ENCODE measurements at places on chromosomes 5 and 9.

- DNase-seq = no peak
Measured at GRCh38 chr5:141800617-141801016, 77.6 kb downstream of the PCDH1 start.

DNA sequence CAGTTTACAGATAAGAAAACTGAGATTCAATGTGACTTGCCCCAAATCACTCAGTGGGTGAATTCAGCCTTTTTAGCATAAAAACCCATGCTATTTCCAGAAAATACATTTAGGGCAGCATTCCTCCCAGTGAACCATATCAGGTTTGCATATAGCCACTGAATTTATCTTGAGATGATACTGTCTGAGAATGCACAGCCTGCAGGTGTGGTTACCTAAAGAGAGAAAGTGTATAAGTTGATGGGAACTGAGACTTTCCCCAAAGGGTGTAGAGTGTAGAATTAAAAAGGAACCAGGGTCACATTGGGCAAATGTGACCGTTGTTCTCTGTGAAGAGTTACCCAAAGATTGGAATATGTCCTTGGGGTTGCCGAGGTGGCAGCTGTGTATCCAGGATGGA, 100.0 kb upstream of the PIK3R1 start:
- DNase-seq = no peak

DNA sequence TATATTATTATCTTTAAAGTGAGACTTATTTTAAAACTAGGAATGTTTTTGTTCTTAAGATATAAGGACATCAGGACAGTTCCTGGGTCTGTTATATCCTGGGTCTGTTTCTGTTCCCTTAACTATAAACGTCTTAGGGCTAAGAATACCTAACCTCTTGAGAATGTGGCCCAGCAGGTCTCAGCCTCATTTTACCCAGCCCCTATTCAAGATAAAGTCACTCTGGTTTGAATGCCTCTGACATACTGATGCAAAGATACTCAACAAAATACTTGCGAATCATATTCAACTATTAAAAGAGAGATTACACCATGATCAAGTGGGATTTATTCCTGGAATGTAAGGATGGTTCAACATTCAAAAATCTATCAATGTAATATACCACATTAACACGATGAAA, 51.0 kb downstream of the STK10 start:
- no peak for DNase-seq

GRCh38 chr5:69295088-69295754, 37.4 kb downstream of the CCDC125 start:
- no peak for DNase-seq

DNA sequence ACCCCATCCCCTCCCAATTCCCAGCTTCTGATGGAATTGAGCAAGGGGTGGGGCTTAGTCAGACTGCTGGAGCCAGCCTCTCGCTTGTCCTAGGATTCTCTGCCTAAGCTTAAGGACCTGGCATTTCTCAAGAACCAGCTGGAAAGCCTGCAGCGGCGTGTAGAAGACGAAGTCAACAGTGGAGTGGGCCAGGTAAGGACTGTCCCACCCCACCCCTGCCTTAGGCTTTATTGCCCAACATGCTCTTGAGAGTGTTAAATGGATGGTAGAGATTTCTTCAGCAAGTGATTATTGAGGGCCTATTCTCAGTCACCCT, 1.1 kb downstream of the SLC35A4 start:
- no peak for DNase-seq

DNA sequence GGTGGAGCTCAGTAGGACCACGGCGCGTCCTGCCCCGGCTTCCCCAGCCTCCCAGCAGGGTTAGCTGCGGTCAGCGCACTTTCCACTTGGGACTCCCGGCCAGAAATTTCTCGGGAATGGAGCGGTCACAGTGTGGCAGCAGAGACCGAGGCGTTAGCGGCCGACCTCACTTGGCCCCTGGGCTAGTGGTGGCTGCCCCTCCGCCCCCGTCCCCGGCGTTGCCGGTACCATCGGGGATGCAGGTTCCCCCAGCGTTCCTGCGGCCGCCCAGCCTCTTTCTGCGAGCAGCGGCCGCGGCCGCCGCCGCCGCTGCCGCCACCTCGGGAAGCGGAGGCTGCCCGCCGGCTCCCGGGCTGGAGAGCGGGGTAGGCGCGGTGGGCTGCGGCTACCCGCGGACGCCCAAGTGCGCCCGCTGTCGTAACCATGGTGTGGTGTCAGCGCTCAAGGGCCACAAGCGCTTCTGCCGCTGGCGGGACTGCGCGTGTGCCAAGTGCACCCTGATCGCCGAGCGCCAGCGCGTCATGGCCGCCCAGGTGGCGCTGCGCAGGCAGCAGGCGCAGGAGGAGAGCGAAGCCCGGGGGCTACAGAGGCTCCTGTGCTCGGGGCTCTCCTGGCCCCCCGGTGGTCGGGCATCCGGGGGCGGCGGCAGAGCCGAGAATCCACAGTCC, 460 bp downstream of the DMRTA1 start:
- peak; percentile 22 for DNase-seq

GRCh38 chr9:6938447-6938846, 180.7 kb downstream of the KDM4C start:
- no peak for DNase-seq

DNA sequence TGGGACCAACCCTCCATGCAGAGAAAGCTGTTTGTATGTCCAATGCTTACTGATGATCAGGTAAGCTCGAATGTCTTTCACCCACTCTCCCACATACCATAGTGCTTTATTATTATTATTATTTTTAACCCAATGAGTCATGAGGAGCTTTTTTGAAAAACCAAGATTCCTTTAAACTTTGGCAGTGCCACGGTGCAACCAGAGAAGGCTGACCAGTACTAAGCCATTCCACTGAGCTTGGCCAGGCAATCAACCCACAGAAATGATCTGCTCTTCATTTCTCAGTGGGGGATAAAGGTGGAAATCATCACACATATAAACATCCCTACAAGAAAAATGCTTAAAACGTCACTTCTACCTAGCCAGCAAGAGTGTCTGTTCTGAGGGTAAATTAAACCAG, 35.5 kb downstream of the JAKMIP2 start:
- DNase-seq = no peak

GRCh38 chr5:132686193-132686592, 12.4 kb downstream of the IL4 start:
- no peak for DNase-seq

DNA sequence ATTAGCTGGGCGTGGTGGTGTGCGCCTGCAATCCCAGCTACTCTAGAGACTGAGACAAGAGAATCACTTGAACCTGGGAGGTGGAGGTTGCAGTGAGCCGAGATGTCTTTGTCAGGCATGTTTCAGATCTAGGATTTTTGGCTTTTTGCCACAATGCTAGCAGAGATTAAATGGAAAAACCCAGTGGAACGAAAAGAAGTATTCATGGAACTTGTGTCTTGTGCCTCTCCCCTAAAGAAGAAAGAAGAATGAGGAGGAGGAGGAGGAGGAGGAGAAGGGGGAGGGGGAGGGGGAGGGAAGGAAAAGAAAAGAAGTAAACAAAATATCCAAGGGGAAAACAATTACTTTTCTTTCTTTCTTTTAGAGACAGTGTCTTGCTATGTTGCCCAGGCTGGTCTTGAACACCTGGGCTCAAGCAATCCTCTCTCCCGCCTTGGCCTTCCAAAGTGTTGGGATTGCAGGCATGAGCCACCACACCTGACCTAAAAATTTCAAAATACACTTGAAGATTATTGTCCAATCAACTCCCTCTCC, 106.0 kb downstream of the ARRDC3 start:
- DNase-seq = no peak

DNA sequence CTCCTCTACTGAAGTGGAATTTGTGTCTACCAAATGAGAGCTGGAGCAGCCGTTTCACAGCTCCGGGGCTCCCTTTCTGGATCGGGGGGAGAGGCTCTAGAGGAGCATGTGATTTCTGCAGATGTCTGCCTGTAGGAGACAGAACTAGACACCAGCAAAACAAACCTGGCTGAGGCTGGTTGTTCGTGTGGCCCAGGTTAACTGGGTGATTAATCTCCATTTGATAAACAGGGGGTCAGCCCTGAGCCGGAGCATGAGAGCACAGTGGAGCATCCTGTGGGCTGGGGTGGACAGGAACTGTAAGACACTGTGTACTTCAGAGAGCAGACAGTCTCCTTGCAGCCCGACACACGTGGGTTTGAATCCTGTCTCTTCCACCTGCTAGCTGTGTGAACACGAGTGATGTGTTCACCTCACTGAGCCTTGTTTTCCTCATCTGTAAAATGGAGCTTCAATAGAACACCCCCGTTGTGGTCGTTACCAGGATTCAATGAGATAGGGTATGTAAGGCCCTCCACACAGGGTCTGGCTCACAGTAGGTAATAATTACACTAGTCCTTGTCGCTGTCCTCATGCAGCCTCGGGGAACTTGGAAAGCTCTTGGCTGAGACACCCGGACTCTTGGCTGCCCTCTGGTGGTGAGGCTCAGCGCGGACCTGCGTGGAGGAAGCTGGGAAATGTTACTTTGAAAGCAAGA, 12.9 kb downstream of the CXCL14 start:
- peak; percentile 58 for DNase-seq

DNA sequence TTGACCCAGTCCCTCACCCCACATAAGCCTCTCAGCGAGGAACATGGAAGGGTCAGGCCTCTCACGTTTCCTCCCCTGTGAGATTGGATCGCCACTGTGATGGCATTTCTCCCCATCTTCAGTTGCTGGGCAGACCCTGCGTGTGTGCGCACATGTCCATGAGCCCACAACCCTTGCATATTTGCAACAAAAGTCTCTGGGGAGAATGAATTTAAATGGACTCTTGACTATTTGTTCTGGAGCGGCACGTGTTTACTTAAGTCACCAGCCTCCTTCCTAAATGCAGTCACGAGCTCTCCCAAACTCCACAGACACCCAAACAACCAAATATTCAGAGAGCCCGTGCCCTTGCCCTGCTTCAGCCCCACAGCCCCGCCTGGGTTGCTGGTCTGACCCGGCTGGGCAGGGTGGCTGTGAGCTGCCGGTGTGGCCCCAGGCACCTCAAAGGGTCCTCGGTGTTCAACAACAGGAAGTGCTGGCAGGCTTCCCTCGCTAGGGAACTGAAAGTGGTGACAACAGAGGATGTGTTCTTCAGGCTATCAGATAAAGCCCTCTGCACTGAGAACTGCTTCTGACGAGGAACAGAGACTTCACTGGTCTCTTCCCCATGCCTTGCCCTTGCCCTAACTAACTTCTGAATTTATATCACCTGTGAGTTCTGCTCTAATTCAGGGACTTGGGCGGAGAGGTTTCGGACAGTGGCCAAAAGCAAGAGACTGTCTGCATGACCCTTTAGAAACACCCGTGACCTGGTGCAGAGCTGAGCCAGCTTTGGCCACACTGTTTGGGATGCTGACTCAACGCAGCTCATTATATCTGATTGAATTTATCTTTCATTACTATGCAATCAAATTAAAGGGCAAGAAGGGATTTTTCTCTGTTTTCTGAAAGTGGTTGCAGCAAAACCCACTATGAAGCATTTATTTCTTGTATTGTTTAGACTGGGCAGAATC, 19.2 kb upstream of the CD180 start:
- DNase-seq = peak; percentile 83

GRCh38 chr5:148382961-148383360, 797 bp upstream of the FBXO38 start:
- DNase-seq = peak; percentile 14

DNA sequence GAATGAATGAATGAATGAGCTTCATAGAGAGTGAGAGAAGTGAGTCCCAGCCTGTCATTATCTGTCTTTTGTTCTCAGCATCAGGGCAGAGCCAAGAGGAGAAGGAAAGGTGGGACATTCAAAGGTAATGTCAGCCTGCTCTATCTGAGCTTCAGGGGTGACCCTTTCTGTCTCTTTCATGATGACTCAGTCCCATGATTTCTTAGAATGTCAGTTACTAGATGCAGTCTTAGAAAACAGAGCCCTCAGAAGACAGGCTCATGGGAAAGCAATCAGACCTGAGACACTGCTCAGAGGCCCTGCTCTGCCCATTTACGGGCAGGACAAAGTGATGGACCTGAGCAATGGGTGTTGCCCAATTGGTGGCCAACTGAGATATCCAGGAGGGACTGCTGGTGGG, 1.1 kb downstream of the SPATA31D1 start:
- DNase-seq = no peak

Measured in CD4-positive, alpha-beta T cell treated with Interleukin-17A for 1 hour (primary cell).